ENCODE measurements at places on chromosomes 1 and 21. TPM values are rescaled to one million over a fixed set of nuclear protein-coding genes. Genes with fewer than 3 reads are reported as not detected.
A peak's percentile ranks its signal among the peaks of the same experiment; 100 is the strongest.

The ANKRD45 gene
- 1.0 TPM for total RNA-seq

The ADAMTS5 gene
- 22.0 TPM for total RNA-seq

The CLDN17 gene
- not detected for total RNA-seq

The HES5 gene
- not detected for total RNA-seq

DNA sequence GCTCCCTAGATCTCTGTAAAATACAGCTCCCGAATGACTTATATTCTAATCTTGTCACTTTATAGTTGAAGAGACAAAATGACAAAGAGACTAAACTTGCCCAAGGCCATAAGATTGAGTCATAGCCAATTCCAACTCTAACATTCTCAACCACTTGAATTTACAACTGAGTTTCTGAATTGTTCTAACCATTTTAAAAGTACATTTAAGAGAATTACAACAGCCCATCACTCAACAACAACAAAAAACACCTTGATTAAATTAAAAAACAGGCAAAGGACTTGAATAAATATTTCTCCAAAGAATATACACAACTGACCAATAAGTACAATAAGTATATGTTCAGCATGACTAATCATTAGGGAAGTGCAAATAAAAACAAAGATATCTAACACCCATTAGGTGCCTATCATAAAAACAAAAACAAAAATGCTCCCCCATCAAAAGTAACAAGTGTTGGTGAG is 8.7 kb upstream of the ADCY10 start:
- DNase-seq: no peak

GRCh38 chr1:212968368-212968863 is 18.1 kb downstream of the VASH2 start:
- DNase-seq: no peak

GRCh38 chr1:38115682-38116202 is 69.1 kb upstream of the POU3F1 start:
- no peak for DNase-seq

GRCh38 chr21:21851205-21851604 is 853.0 kb downstream of the NCAM2 start:
- DNase-seq: no peak

- no peak for DNase-seq
Measured at GRCh38 chr1:178052650-178053461, 41.0 kb upstream of the RASAL2 start.

DNA sequence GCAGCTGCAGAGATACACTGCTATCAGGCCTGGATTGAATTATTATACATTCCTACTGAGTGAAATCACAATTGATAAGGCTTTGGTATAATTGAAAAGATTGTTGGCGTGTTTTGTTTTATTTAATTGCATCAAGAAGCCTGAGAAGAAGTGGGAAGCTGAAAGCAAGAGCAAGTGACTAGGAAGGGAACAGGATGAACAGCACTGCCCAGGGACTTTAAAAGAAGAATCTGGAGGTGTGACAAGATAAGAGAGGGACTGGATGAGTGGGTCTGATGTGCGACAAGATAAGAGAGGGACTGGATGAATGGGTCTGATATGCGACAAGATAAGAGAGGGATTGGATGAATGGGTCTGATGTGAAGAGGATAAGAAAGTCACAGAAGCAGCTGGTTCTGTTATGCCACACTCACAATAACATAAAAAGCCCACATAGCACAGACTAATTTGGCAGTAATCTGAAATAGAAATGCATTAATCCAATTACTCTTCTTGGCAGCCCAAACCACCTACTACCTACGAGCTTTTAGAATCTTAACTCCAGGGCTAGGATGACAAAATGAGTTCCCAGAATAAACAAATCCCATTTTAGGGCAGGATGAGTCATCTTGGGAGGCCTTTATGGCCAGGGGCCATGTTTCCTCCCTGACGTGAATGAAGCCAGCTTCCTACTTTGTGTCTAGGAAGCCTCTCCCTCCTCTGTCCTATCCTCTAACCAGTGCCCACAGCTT is 129.7 kb downstream of the DUSP10 start:
- DNase-seq: peak; percentile 31

DNA sequence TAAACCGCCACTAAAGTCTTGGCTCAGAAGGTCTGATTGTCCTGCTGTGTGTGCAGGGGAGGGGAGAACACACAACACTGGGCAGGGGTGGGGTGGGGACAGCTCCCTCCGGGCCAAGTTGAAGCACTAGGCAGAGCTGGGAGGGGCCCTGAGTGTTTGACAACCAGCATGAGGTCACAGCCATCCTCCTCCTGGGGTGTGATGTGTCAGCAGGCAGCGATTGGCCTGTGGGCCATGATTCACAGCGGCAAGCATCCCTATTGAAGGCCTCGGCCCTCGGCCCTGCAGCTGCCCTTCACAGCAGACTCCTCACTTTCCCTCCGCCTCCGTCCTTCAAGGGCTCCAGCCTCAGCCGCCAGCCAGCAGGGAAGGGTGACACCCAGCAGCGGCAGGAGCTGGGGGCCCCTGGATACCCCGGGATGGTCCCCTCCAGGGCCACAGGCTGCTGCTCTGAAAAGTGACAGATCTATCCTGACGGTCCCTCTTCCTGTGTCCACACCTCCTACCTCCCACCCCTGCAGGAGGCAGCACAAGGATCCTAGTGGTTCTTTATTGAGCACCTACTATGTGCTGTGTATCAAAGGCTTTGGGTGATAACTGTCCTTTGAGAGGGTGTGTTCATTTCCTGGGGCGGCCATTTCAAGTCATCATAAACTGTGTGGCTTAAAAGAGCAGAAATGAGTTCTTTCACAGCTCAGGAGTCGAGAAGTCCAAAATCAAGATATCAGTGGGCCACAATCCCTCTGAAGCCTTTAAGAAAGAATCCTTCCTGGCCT is 66.0 kb upstream of the SLC25A33 start:
- DNase-seq: peak; percentile 13

GRCh38 chr1:44784094-44785028 is 3.6 kb downstream of the BEST4 start:
- DNase-seq: peak; percentile 33

- no peak for DNase-seq
Measured at GRCh38 chr1:199176713-199177112, 537.9 kb downstream of the PTPRC start.

GRCh38 chr1:202305168-202305567 is 36.6 kb downstream of the UBE2T start:
- DNase-seq: no peak

GRCh38 chr1:3652548-3653285 is 401 bp downstream of the TP73 start:
- no peak for DNase-seq

DNA sequence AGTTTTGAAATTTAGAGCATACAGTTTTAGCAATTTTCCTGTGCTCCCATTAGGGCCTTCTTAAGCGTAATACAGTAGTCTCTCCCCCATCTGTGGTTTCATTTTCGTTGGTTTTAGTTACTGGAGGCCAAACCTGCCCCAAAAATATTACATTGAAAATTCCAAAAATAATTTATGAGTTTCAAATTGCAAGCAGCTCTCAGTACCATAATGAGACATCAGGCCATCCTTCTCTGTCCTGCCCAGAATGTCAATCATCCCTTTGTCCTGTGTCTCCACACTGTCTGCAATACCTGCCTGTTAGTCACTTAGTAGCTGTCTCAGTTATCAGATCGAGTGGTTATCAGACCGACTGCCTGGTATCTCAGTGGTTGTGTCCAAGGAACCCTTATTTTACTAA is 45.4 kb downstream of the ADSS2 start:
- no peak for DNase-seq

DNA sequence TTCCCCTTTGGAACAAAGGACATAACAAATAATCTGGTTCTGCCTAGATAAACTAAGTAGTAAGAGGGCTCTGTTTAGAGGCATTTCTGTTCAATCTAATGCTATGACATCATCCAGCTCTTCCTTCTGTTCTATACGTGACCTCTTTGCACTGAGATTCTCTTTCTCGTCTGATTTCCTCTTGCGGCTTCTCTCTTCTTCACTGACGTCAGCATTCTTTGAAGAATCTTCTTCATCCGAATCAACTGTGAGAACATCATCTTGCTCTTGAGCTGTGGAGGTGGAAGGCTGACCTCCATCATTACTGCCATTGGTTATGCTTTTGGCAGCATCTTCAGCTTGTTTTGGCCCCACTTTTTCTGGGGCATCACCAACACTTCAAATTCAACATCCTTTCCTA is 130.4 kb downstream of the HS2ST1 start:
- DNase-seq: no peak

- no peak for DNase-seq
Measured at GRCh38 chr1:84245563-84245962, 55.9 kb upstream of the SAMD13 start.

GRCh38 chr1:2087766-2088165 is 37.6 kb downstream of the PRKCZ start:
- no peak for DNase-seq

DNA sequence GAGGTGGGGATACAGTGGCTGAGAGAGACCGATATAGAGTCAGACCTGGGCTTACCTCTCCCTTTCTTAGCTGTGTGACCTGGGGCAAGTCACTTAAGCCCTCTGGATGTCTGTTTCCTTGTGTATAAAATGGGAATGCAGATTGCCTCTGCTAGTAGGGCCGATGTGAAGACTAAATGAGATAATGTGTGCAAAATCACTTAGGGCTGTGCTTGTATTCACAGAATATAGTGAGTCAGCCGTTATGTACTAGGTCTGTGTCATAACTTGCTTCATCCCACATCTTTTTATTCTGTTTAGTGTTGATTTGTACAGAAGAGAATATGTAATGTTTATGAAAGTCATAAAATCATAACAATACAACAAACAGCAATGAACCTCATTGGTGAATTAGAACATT is 56.0 kb downstream of the PTPRU start:
- no peak for DNase-seq

DNA sequence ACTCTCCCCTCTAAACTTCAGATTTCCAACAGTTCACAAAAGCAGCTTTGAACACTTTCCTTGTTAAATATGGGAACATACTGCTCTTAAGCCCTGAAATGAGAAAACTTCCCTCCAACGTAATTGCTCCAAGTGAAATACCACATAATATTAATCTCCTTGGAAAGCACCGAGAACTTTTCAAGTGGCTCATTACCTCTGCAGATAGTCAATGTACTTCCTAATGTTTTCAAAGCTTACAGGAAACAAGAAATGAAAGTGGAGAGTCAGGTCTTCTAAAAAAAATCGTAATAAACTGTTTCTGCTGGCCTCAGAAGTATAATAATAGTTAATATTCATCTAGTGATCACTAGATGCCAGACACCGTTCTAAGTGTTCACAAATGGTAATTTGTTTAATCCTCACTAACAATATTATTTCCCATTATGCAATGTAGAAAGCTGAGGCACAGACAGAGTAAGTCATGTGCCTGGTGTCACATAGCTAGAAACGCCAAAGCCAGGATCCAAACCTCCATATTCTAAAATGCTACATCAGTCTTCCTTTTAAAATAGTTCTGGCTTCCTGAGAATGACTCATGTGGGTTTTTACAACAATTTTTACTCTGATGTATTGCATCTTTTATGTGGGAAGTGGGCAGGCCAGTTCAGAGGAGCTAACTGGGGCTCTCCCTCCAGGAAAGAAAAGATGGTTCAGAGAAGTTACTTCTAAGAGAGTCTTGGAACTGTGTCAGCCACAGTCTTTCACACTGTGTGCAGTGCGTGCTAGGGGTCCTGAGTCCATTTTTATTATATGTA is 177.2 kb downstream of the PLPPR4 start:
- DNase-seq: no peak

GRCh38 chr1:64884261-64885040 is 81.9 kb downstream of the JAK1 start:
- DNase-seq: no peak

Data from thyroid gland (tissue), 4 donors.